ENCODE measurements at places on chromosomes 3 and 15. TPM values are rescaled to one million over a fixed set of nuclear protein-coding genes. Genes with fewer than 3 reads are reported as not detected.
A peak's percentile ranks its signal among the peaks of the same experiment; 100 is the strongest.

DNA sequence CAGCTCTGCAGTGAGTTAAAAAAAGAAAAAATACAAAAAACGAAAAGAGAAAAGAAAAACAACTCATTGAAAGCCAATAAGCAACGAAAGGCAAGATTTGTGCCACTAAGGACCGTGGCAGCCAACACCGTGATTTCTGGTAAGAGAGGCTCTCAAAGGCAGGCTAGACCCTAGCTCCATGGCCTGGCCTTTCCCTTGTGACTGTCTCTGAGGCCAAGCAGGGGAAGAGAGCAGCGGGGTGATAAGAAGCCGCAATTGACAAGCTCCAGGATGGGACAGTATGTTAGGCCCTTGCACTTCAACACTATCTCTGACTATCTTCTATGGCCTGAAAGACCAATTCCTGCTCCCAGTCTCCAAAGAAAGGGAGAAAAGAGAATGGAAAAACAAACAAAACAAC, 12.4 kb downstream of the APOD start:
- no peak for DNase-seq

CPA3 gene
- total RNA-seq, result not detected

DNA sequence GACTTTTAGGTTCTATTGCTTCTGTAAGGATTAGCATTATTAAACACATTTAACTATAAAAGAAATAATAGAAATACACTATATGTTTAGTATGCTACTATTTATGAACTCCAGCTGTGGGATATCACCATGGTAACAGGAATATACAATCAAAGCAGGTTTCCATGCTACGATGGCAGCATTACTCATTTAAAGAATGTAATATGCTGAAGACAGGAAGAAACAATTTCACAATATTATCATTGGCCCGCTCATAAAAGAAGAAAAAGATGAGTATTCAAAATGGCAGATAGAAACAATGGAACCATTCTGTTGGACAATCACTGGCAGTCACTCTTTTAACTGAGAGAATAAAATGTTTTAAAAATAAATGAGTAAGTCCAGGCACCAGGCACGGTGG, 153.4 kb downstream of the CBLB start:
- no peak for DNase-seq

GRCh38 chr3:73546961-73547360, 77.8 kb downstream of the PDZRN3 start:
- DNase-seq, result no peak

DNA sequence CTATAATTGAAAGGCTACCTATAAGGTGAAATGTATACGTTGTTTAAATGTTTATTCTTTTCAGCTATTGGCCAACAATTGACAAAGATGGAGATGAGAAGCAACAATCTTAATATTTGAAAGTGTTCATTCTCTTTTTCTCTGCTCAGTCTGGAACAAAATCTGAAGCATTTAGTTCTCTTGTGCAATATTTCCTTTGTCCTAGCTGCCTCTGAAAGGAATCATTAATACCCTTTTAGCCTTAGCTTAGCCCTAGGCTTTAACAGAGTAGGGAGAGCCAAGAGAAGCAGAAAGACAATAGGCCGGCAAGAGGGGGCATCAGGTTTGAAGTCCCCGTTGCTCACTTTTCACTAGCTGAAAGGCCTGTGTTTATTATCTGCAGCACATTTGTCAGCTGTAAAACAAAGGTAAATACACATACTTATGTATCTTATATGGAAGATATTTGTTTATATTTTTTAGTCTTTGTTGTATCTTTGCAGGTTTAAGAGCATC, 422.5 kb upstream of the SEMA6D start:
- DNase-seq, result no peak

TMEM108 gene
- not detected for total RNA-seq

GRCh38 chr15:85689729-85690128, 105.0 kb downstream of the KLHL25 start:
- DNase-seq, result peak; percentile 83

- no peak for DNase-seq
Measured at GRCh38 chr3:32018757-32019564, 37.4 kb downstream of the ZNF860 start.

ARGFX gene
- total RNA-seq, result not detected

DNA sequence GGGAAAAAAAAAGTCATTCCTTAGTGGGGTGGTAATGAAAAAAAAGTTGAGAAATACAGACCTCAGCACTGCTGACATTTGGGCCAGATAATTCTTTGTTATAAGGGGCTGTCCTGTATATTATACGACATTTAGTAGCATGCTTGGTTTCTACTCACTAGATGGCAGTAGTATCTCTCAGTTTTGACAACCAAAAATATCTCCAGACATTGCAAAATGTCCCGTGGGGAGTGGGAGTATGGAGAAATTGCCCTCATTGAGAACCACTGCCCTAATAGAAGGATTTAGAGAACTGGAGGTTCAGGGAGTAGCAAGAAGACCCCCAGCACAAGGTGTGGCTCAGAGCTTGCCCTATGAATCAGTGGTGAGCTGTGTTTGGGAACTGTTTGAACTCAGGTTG, 28.6 kb upstream of the TEX264 start:
- no peak for DNase-seq

- DNase-seq, result no peak
Measured at GRCh38 chr3:72582211-72582878, 265.9 kb downstream of the SHQ1 start.

GRCh38 chr3:172629470-172629869, 81.4 kb downstream of the NCEH1 start:
- no peak for DNase-seq

GRCh38 chr3:194867270-194867983, 181.7 kb downstream of the FAM43A start:
- no peak for DNase-seq

DNA sequence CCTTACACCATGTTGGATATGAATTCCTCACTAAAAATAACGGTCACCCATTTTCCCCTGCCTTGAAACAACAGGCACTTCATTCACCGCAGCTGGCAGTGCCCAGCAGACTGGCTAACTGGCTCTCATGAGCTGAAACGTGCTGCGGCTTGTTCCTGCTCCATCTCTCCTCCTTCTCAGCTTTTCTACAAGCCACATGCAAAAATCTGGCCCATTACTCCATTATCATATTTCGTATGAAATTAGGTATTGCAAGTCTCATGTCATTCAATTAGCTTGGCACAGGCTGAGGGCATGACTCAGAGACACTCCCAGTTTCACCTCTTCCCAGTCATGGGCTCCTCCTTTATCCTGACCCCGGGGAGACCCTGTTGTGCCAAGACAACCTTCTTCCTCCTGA, 60.0 kb downstream of the MAGEF1 start:
- DNase-seq, result no peak

DNA sequence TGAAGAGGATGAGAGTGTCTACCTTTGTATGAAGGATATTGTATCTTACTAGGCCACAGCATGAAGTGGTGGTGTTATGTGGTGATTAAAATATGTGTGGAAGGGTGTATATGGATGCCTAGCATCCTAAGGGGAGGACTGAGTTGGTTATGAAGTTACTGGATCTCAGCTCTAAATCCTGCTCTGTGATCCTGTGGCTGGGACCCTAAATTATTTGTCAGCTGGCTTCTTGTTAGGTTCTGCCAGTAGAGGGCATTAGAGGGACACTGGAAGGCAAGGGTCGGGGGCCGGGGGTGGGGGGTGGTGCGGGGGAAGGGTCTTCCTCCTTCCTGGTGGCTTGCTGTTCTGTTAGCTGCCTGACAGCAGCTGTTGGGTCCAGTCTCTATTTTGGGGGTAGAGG, 34.9 kb downstream of the MORF4L1 start:
- DNase-seq, result no peak

GRCh38 chr3:115974940-115975339, 351.6 kb downstream of the GAP43 start:
- DNase-seq, result no peak

All from activated CD8-positive, alpha-beta T cell treated with anti-CD3 and anti-CD28 coated beads, Interleukin-2, amount 10 ng/mL, durations not matched to agents 7 days and 5 days (primary cell).